ENCODE measurements at places on chromosomes 1 and 21.

- DNase-seq, result peak; percentile 70
Observed at GRCh38 chr1:109989506-109990301, 5.1 kb downstream of the AHCYL1 start.

GRCh38 chr1:245458234-245458633 lies 303.4 kb downstream of the KIF26B start:
- DNase-seq, result no peak

- no peak for DNase-seq
Observed at GRCh38 chr1:162678439-162678838, 46.2 kb downstream of the DDR2 start.

DNA sequence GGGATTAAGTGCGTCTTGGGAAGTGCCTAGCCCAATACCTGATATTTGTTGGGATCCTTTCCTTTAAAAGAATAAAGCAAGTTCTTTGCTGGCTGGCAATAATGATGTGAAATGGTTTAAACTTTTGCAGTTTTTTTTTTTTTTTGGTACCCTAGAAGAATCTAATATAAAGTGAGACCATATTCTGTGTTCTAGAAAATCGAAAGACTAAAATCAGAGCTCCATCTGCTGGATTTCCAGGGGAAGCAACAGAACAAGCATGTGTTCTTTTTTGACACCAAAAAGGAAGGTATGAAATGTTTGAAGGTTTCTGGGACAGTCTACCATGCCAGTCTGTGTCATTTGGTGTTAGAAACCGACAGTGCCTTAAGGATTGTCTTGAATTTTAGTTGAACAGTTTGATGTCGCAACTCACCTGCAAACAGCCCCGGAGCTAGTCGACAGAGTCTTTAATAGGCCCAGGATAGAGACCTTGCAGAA lies 6.4 kb downstream of the UTP11 start:
- peak; percentile 59 for DNase-seq

Data from OCI-M1 (cell line).